ENCODE measurements at places on chromosomes 4 and X.
A peak's percentile ranks its signal among the peaks of the same experiment; 100 is the strongest.

GRCh38 chr4:81802285-81802846 lies 330.7 kb upstream of the RASGEF1B start:
- no peak for DNase-seq

DNA sequence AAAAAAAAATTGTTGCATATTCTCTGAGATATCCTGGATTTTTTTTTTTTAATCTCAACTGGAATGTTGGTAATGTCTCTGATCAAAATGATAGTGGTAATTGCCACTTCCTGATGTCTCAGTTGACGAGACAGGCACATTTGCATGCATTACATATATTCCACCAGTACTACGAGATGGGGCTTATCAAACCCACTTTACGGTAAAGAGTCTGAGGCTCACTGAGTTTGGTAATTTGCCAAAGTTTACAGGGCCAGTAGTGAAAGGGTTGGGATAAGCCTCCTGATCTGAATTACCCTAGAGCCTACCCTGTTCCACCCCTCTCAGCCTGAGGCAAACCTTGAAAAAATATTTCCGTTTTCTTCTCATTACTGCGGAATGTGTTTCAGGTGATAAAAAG lies 5.3 kb downstream of the MAGEB2 start:
- no peak for DNase-seq

GRCh38 chr4:7828793-7829301 lies 110.8 kb downstream of the AFAP1 start:
- DNase-seq, result no peak

DNA sequence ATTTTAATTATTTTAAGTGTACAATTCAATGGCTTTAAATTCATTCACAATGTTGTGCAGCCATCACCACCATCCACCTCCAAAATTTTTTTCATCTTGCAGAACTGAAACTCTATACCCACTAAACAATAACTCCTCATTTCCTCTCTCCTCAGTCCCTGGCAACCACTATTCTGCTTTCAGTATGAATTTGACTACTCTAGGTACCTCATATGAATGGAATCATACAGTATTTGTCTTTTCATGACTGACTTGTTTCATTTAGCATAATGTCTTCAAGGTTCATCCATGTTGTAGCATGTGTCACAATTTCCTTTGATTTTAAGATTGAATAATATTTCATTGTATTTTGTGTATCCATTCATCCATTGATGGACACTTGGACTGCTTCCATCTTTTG lies 46.9 kb downstream of the KIF4A start:
- DNase-seq, result no peak

DNA sequence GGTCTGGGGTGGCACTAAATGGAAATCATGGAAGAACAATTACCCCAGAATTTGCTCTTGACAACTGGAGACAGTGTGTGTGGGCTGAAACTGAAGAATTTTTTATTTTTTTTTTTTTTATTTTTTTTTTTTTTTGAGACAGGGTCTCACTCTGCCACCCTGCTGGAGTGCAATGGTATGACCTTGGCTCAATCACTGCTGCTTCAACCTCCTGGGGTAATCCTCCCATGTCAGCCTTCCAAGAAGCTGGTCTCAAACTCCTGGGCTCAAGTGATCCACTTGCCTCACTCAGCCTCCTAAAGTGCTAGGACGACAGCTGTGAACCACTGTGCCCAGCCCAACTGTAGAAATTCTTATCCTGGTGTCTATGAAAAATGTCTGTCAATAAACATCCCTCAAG lies 127.9 kb upstream of the MAP3K15 start:
- DNase-seq, result no peak

DNA sequence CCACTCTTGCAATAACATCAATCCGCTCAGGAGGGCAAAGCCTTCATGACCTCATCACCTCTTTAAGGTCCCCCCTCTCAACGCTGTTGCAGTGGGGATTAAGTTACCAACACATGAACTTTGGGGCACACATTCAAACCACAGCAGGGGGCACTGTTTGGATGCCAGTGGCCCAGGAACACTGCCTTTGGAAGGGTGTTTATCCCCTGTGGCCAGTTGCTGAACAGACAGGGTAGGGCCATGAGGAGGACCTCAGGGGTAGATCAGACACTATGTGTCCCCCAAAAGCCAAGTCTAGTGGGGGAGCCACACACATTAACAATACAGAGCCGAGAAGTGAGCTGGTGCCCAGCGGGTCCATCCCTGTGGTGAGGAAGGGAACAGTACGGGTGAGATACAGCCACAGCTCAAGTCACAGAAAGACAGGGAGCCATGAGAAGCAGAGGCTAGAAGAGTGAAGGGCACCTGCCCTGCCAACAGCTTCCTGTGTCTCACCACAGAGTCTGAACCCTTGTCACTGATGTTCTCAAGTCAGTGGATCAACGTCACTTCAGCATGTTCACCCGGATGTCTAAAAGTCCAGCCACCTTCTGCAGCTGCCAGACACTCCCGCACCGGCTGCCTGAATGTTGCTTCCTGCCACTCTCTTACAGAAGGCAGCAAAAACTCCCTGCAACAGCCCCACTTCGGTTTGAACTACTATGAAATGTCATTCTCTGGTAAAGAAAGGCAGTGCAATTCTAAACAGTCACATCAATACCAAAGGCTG lies 19.9 kb upstream of the MXD4 start:
- DNase-seq, result peak; percentile 45

- no peak for DNase-seq
These were observed 15.3 kb downstream of the SOWAHB start for GRCh38 chr4:76882630-76883029.

- DNase-seq, result no peak
These were observed 13.3 kb downstream of the TLR3 start for GRCh38 chr4:186082221-186082620.

- DNase-seq, result no peak
These were observed 141.1 kb downstream of the IDS start for GRCh38 chrX:149363965-149364364.

DNA sequence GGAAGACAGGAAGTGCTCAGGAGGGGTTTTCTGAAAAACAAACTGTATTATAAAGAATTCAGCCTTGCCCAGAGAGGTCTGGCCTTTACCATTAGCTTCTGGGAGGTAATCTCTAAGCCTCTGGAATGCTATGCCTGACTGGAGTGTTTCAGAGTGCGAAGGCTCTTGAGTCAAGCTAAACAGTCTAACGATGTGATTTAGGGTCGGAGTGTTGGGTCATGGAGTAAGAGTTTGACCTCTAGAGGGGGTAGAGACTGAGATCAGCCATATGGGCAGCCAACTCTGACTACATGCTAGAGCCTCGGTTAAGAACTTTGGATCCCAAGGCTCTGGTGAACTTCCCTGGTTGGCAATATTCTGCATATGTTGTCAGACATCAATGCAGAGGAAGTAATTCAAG lies 15.0 kb downstream of the BOD1L1 start:
- DNase-seq, result no peak

DNA sequence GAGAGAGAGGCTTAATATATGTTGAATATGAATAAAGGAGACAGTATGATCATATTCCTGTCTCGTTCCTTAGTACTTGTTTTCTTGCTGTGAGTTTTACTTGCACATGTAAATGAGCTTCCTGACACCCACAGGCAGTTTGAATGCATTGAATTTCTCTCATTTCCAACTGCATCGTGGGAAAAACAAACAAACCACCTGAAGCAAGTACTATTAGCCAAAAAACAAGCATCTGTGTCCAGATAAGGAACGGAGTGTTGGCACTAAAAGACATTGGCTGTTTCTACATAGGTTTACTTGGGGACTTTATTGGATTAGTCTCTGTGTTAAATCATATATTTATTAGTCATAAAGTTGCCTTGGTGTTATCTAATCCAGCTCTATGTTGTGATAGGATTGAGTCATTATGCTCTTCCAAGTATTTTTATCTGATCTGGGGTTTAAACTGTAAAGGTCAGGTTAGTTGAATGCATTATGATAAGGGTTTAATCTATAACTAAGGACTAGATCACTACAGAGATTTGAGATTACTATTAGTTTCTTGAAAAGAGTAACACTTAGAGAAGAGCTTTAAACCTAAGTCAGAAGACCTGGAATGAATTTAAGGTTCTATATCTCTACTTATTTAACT lies 339.0 kb upstream of the SPANXN4 start:
- DNase-seq, result no peak
